ENCODE measurements at places on chromosomes 7 and 10. TPM values are rescaled to one million over a fixed set of nuclear protein-coding genes. Genes with fewer than 3 reads are reported as not detected.

- peak; percentile 23 for DNase-seq
Measured at GRCh38 chr10:58511765-58512490, 744 bp upstream of the BICC1 start.

- DNase-seq: no peak
Measured at GRCh38 chr7:158549616-158550393, 37.8 kb downstream of the PTPRN2 start.

ANKRD1 gene
- total RNA-seq: not detected

GPR37 gene
- total RNA-seq: 0.95 TPM

TMEM236 gene
- 53.0 TPM for total RNA-seq

GRCh38 chr7:33824911-33825459, 80.4 kb upstream of the BMPER start:
- no peak for DNase-seq

DNA sequence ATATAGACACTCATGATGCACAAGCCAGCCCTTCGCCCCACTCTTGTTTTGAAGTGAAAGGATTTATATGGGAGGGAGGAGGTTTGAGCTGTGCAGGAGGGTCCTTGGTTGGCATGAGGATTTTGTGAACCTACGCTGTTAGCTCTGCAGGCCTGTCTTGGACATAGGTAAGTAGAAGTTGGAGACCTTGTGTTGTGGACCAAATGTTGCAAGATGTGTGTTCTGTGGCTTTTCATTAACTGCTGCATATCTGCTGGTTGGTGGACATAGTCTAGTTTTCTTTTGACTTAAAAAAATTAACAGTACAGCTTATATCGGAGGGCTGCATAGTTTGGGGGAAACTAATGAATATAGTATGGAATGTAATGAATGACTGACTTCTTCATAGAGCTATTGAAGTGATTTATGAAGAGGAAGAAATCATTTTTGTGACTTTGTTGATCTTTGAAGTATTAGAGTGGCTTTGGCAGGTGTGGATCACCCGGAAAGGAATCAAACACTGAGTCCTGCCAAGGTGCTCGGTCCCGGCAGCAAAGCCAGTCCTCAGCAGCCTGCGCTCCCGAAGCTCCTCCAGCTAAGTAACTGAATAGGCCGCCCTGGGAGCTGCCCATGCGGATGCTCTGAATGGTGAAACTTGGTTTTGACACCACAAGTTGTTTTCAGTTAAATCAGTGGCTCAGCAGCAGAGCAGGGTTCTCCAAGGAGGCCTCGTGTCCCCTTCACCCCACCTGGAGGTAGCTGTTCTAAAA, 3.2 kb downstream of the MGMT start:
- DNase-seq: no peak

GRCh38 chr7:97418312-97418711, 300.8 kb downstream of the SDHAF3 start:
- DNase-seq: no peak

GRCh38 chr10:69757553-69758309, 44.0 kb upstream of the COL13A1 start:
- DNase-seq: peak; percentile 31

DNA sequence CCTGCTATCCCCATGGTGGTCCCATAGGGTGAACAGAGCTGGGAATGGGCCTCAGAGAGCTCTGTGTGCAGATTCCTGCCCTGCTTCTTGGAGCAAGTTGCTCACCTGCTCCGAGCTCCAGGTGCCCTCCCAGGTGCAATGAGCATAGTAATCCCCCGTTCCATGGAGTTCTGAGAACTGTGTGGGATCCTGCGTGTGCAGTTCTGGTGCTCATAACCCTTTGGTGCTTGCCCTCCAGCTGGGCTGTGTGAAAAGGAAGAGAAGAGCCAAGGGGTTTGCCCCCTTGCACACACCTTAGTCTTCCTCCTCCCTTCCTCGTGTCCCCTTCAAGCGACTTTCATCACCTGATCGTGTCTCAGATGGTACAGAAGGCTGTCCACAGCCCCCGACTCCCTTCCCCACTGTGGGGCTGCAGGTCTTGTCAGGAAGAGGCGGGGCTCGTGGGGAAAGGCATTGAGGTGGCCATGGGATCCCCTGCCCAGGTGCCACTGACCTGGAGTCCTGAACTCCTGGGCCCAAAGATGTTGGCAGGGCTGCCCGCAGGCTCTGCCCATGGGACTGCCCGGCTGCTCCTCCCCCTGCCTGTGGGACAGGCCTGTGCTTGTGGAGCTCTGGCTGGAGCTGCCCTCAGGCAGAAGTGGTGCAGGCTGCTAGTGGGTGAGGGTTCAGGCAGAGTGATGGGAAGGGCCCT, 21.9 kb upstream of the ZNF488 start:
- no peak for DNase-seq

MAT1A gene
- not detected for total RNA-seq

GRCh38 chr10:7813481-7813880, 4.8 kb upstream of the TAF3 start:
- DNase-seq: no peak

ATXN7L1 gene
- total RNA-seq: 22.1 TPM

SRRM3 gene
- 0.92 TPM for total RNA-seq

DNA sequence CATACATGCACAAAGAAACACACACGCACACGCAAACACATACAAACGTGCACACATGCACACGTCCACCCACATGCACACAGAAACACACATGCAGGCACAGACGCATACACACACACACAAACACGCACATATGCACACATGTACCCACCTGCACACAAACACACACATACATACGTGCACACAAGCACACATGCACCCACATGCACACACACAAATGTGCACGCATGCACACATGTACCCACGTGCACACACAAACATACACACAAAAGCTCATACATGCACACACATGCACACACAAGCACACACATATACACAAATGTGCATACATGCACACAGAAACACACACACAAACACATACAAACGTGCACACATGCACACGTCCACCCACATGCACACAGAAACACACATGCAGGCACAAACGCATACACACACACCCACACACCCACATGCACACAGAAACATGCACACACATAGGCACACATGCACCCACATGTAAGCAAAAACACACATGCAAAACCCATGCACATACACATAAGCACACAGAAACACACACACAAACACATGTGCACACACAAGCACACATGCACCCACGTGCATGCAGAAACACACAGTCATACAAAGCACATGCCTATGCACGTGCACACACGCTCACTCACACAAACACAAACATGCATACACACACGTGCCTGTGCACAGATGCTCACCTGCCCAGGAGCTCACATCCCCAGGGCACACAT, 44.8 kb downstream of the FOXL3 start:
- no peak for DNase-seq

CFAP46 gene
- total RNA-seq: 0.37 TPM

GRCh38 chr10:65234261-65234660, 1691.6 kb upstream of the LRRTM3 start:
- DNase-seq: no peak

DNA sequence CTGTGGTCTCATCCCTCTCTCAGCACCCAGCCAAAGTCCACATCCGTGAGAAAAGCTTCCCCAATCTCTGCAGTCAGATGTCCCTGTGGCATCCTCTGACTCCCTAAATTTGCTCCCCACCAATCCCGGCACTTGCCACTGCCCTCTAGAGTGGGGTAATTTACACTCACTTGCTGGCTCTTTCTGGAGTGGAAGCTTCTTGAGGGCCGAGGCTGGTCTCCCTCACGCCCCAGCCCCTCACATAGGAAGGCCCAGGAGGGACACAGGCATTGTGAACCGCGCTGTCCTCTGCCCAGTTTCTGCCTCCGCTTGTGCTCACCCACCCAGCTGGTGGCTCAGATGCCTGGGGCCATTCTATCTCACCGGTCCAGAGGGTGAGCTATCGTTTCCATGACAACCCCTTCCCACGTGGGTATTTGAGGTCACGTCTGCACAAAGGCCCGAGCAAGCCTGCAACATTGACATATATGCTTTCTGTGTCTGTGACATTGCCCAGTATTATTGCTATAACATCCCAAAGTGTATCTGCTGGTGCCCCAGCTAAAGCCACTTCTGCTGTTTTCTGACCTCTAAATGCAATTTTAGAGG, 97.3 kb upstream of the CTBP2 start:
- no peak for DNase-seq

KNDC1 gene
- 0.06 TPM for total RNA-seq

- no peak for DNase-seq
Measured at GRCh38 chr7:83032195-83032594, 130.5 kb downstream of the PCLO start.

CPVL gene
- 4.7 TPM for total RNA-seq

DNA sequence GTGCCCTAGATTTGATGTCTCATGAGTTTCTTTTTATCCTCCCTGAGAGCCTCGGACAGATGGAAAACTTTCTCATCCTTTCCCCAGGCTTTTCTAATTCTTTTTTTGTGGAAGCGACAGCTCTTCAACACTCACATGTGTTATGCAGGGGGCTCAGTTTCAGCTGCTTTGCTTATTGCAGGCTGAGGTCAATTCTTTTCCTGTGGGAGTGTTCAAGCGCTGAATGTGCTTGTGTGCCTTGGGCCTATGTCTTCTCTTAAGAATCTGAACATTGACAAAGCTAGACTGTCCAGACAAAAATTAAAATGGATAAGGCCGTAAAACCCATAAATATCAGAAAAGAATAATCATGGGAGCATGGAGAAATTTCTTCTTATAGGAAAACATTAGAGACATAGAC, 125.2 kb upstream of the STEAP4 start:
- no peak for DNase-seq

CTAGE6 gene
- total RNA-seq: 0.22 TPM

GRCh38 chr10:51620131-51620530, 79.3 kb downstream of the CSTF2T start:
- DNase-seq: no peak

DNA sequence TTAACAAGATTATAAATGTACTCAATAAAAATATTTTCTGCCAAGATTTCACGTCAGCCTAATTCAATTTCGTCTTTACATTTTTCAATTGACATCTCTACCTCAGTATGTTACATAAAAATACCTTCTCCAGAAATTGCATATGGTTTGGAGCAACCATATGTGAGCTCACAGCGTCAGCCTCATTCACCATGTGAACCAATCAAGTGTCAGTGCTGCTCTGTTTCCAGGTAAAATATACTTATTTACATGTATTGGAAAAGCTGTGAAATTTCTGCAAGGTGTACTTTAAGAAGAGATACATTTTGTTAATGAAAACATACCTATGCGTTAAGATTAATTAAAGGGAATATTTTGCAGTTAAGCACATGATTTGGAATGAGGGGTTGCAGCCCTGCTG, 110.7 kb upstream of the PRSS1 start:
- no peak for DNase-seq

- DNase-seq: peak; percentile 24
Measured at GRCh38 chr10:13788711-13789447, 202.1 kb downstream of the PRPF18 start.

DNA sequence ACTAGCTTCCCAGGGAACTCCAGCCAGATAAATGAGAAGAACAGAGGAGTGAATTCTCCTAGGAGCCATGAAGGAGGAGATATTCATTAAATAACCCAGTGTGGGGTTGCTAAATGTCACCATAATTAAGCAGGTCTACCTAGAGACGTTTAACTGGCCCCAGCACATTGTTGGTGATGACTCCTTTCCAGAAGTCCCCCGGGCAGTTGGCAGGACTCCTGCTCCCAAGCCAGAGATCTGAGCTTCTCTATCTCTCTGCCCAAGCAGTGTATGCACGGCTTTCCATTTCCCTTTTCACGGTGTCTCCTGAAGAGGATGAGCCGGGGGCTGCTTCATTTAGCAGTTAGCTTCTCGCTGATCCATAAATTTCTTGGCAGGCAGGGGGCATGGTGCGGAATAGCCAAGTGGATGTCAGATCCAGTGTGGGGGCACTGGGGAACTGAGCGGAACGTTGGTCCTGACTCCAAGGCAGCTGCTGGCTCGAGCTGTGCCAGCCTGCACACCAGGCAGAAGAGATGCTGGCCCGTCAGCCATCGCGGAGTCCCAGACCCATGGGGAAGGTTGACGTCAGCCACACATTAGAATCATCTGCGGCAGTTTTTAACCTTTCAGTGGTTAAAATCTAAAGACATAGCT, 142.0 kb upstream of the NPY start:
- DNase-seq: no peak

TAS2R4 gene
- 1.2 TPM for total RNA-seq

DNA sequence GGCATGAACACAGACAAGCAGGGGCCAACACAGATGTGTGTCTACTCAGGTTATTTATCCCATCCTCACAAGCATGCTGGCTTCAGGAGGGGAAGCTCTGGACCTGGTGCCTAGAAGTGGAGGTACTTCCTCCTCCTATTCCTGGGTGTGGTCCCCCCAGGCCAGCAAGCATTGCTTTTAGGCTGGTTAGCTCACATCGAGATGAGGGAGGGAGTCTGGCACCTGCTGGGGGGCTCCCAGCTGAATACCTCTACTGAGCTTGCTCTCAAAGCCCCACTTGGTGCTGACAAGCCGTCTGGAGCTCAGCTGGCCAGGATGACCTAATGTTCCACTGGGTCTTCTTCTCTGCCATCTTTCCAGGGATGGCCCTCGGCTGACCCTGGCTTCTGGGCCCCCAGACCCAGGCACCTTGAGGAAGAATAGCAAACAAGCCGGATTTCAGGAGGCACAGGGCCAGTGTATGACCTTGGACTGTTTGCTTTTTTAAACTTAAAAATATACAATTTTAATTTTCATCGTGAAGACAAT, 26.8 kb downstream of the FAM241B start:
- no peak for DNase-seq

OGDHL gene
- total RNA-seq: 1.1 TPM

TNPO3 gene
- total RNA-seq: 35.2 TPM

GRCh38 chr10:788796-789748, 99.6 kb upstream of the DIP2C start:
- no peak for DNase-seq

GRCh38 chr7:71539615-71540014, 407.7 kb downstream of the GALNT17 start:
- DNase-seq: no peak

UPK3BL2 gene
- 20.7 TPM for total RNA-seq

AP5Z1 gene
- 47.5 TPM for total RNA-seq

DNA sequence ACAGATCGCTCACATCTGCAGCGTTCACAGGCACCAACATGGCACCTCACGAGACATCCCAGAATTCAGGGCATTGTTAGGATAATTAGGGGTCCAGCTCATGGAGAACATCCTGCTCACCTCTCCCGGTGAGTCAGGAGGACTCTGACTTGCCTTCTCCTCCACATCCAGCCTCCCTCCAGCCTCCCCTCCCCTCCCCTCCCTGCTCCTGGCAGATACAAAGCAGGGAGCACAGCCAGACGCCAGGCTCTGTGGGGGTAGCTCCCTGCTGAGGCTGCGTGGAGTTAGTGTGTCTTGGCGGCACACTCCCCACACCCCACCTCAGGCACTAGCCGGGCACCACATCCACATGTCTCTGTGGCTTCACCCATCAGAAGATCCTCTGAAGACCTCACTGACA, 320.6 kb downstream of the CXCL12 start:
- no peak for DNase-seq

GRCh38 chr7:41189866-41190265, 513.0 kb downstream of the INHBA start:
- DNase-seq: no peak

GBF1 gene
- 64.3 TPM for total RNA-seq

DNA sequence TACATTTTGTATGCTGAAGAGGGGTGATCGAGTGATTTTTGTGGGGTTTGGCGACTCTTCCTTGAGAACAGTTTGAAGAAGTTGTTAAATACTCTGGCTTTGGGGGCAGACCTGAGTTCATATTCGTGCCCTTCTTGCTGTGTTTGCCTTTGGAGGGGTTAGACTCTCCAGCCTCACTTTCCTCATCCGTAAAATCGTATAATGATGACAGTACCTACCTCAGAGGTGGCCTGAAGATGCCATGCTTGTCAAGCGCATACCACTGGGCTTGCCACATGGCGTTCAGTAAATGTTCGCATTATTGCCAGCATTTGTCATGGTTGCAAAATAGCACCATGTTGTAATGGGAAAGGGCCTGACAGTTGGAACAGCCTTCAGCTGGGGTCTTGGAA, 1.3 kb downstream of the STK17A start:
- DNase-seq: no peak

OIT3 gene
- total RNA-seq: 0.25 TPM
